ENCODE measurements at places on chromosomes 3 and 15.

DNA sequence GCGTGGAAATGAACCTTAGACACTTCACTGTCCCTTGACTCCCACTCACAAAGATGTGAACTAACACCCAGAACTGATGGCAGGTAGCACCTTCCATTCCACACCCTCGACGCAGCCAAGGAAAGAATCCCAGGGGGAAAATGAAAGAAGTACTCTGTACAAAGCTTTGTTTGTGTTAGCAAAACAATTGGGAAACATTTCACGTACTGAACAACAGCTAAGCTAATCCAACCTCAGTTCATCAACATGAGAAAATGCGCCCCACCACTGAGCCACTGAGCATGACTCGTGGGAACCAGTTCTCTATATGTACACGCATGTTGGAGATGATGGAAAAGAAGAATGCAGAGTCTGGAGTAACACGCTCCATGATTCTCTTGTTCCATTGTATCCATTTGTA, 32.0 kb downstream of the CORO2B start:
- no peak for DNase-seq

DNA sequence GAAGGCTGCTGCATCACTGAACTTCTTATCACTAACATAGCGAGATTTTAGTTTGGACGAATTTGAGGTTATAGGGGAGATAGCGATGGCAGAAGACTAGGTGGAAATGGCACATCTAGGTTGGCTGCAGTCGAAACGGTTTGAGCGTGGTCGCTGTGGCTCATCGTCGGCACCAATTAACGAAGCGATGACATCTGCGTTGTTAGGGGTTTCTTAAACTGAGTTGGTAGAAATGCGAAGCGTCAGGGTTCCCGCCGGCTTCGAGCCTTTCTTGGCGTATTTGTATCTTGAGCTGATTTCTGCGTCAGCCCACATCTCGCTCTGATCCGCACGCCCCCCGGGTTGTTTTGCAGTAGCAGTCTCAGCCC, 319 bp downstream of the LNP1 start:
- DNase-seq: no peak

DNA sequence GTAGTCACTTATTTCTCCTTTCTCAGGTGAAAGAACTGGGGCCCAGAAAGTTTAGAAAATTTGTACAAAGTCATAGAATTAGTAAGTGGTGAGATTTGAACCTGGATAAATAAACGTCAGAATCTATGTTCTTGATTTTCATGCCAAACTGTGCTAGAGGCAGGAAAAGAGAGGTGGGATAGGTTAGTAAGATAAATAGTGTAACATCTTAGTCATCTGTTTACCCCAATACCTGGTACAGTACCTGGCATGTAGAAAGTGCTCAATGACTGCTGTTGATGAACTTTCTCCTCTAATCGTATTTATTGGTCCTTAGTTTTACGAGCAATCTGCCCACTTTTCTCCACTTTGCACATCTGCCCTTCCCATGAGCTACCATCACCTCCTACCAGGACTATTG, 124.9 kb downstream of the MITF start:
- DNase-seq: no peak

DNA sequence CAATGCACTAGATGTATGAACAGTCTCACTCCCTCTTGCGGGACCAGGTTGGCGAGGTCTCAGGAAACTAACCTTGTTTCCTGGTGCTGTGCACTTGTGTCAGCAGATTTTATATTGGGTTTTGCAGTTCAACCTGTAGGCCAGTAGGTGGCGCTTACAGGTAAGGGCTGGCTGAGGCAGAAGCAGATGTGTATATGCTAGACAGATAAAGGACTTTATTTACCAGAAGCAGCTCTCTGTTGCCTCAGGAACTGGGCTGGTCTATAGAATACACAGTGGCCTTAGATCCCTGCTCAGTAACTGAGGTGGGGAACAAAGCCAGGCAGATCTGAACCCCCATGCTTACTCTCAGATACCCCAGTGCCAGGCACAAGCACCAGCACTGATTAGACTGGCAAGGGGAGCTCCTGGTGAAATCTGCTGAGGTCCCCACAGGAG, 296.8 kb downstream of the DOCK3 start:
- DNase-seq: no peak

DNA sequence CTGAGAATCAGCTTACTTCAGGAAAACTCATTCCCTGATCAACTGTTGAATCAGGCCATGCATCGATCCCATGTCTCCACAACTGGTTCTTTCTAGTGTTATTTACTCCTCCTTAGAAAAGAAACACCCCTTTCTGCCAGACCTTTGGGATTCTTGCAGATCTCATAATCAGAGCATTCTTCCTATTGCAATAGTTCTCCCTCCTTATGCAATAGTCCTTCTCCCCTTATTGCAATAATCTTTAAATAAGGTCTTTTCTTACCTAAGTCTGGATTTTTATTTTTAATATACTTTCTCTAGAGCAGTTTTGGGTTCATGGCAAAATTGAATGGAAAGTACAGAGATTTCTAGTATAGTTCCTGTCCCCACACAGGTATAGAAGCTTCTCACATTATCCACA, 141.9 kb upstream of the SGO1 start:
- no peak for DNase-seq

DNA sequence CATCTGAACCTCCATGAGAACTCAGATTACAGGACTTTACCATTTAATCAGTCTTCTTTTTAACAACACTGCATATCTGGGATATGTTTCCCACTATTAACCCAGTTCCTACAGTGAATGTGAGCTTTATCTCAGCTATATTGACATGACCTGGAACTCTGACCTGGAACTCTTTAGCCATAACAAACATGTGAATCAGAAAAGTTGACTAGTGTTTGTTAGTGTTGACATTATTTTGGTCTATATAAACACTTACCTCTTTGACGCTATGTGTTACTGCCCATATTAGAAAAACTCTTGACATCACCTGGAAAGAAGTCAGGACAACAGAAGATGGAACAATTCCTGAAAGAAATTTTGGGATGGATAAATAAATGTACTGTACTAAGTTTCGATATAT, 56.7 kb downstream of the HACD2 start:
- no peak for DNase-seq

DNA sequence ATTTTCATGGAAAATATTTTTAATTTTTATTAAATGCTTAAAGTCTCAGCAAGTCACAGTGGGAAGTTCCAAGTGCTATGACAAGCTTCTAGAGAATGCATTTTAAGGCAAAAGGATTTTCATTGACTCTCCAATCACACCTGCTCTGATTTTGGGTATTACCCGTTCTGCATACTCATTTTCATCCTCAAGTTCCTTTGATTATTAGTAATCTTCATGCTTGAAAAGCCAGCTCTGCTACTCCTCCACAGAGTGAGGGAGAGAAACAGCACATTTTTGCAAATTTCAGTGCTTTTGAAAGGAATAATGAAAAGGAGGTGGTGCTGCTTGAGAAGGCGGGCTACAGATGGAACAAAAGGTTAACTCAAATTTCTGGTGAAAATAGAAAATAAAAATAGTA, 450.7 kb downstream of the NSUN3 start:
- no peak for DNase-seq

Data from NCI-H446 treated with DMSO at 0.1 percent for 48 hours (cell line).